ENCODE measurements at places on chromosomes 1 and 21. TPM values are rescaled to one million over a fixed set of nuclear protein-coding genes. Genes with fewer than 3 reads are reported as not detected.

GRIK3 gene
- total RNA-seq = not detected

DIO1 gene
- 0.35 TPM for total RNA-seq

CDC7 gene
- 9.0 TPM for total RNA-seq

RIMKLA gene
- total RNA-seq = not detected

SFT2D2 gene
- 34.3 TPM for total RNA-seq

NR1I3 gene
- not detected for total RNA-seq

TNFRSF14 gene
- 3.3 TPM for total RNA-seq

CELA2B gene
- total RNA-seq = not detected

COA6 gene
- total RNA-seq = 37.9 TPM

PTGFR gene
- 0.05 TPM for total RNA-seq

TPM3 gene
- 470 TPM for total RNA-seq
